ENCODE measurements at places on chromosomes 11 and 22.

- no peak for DNase-seq
Measured at GRCh38 chr22:39949964-39950737, 10.0 kb upstream of the TMA7B start.

GRCh38 chr22:41757502-41757901, 43.0 kb upstream of the CCDC134 start:
- no peak for DNase-seq

DNA sequence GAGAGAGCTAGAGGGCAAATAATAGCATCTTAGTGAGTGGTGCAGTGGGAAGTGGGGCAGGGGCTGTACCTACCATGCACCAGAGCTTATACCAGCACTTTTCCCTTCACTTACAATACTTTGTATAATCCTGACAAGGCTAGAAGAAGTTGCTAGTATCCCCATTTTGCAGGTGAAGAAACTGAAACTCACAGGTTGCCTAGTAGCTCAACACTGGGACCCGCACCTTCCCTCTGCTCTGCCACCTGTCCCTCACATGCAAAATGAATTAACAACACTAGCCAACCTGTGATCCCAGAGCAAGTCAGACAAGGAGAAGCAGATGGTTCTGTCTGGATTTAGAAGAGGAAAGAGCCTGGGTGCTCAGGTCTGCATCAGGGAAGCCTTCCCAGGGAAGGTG, 510.4 kb downstream of the BUD13 start:
- no peak for DNase-seq

DNA sequence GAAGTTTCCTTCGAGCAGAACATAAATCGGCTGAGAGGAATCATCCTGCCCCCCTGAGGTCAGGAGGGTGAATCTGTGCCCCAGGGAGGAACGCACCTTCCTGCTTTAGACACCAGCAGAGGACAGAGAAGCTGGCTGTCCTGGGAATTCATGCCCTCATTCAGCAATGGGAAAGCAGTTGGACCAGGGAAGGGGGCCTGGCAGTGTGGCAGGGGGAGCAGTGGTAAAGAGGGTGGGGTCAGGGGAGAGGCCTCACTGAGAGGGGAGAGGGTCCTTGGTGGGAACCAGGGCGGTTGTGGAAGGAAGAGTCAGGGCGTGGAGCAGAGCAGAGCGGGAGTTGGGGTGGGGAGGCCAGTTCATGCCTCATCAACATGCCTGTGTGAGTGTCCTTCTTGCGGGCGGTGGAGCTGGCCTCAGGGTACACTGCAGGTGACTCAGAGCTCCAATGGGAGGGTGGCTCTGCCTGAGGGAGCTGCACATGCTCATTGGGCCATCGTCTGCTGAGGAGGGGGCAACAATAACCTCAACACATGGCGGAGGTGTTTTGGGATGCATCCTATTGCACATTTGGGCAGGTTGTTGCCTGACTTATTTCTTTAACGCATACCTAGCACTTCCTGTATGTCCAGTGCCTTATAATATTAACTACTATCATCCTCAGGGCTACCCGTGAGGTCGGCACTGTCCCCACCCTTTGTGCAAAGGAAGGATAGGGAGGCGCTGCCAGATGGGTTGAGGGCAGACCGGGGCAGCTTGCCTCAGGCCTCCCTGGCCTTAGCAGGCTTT, 23.2 kb downstream of the MED15 start:
- DNase-seq: no peak

DNA sequence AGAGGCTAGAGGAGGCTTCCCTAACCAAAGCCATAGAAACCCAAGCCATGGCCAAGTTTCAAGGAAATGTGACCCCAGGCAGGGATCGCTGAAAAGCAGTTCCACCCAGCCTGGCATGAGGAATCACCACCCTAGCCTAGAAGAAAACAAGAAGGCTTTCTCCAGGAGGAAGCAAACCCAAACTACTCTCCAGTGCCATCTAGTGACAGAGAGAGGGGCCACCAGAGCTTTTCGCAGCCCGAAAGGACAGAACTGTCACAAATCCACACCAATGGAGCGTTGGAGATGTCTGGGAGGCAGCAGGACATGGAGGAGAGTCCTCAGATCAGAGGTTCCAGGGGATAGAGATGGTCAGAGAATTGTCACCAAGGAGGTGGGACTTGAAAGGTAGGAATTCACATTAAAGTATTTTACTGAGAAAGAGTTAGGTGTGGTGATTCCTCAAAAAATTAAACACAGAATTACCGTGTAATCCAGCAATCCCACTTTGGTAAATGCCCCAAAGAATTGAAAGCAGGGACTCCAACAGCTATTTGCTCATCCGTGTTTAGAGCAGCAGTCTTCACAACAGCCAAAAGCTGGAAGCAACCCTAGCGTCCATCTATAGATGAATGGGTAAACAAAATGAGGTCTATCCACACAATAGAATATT, 67.3 kb upstream of the NUP50 start:
- DNase-seq: peak; percentile 40

DNA sequence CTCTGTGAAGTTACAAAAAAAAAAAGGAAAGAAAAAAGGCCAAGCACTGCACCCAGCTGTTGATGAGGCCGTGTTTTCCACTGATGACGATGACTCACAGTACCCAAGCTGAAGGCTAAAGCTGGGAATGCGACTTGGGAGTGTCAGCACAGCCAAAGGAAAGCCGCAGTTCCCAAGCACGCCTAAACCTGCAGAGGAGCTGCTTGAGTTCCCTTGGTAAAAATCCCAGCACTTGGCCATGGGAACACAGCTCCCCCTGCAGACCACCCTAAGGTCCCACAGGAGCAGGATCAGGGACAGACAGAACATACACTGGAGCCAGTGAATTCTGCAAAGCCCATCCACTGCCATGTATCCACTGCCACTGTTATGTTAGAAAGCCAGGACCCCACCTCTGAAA, 39.9 kb downstream of the SERGEF start:
- DNase-seq: peak; percentile 23

DNA sequence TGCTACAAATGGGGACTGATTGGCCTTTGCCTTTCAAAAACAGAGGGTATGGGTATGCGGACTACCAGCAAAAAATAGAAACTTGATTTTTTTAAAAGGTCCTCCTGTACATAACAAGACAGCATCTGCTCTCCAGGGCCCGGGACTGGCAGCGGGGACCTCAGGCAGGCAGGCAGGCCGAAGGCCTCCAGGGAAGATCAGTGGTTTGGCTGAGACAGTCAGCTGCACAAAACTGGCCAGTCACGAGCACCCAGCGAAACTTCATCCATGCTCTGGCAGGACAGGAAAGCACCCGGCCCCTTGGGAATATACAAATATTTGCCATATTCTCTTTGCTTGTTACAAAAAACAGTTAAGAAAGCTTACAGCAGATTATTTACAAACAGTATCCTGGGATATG, 11.0 kb downstream of the RPL27A start:
- no peak for DNase-seq

GRCh38 chr11:16378906-16379305, 22.6 kb upstream of the SOX6 start:
- no peak for DNase-seq
